NAMALWA (cell line): ENCODE measurements at places on chromosomes 7 and 10.

GRCh38 chr10:16184906-16185305, 251.9 kb upstream of the PTER start:
- no peak for DNase-seq

DNA sequence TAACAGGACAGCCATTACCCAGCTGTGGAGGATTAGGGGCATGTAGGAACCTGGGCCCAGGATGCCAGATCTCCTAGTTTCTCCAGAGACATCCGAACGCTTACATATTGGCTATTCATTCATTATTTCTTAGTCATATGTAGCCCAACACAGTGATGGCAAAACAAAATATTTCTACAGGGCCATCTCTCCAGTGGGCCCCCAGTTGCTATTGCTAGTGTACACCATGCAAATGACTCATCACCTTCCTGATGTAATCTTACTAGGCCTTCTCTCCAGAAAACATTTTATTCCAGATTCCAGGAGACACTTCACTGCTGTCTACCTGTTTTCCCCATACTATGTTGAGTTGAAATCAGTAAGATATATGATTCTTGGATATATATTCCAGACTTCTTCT, 201.7 kb downstream of the PLXDC2 start:
- DNase-seq: no peak

DNA sequence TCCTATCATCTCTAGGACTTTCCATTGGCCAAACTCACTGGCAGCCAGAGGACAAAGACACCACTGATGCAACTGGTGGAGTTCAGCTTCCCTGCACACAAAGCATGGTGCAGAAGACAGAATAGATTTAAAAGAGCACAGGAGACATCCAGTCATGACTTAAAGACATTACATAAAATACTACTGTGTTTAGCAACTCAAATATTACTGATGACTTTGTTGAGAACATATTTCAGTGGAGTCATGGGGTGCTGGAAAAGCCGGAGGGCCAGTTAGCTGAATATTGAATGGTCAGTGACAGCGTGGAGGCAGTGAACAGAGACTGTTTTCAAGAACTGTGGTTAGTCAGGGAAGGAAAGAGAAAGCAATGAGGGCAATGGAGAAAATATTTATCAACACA, 296.3 kb upstream of the NRP1 start:
- no peak for DNase-seq

DNA sequence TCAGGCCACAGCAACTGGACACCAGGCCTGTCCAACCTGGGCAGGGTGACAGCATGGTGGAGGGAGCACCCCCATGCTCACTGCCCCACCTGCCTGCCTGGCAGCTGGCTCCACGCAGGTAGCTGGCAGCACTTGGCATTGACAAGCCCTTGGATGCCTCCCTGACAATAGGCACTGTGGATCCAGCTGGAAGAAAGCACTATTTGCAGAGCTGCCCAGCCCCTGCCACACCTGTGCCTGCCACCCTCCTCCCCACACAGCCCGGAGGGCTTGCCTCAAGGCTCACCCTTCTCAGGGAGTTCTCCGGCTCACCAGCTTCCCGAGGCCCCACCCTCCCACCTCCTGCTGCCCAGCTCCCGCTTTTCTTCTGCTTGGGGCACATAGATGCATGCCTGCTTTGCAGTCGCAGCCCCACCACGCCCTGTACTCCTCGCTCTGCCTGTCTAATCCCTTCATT, 160.1 kb downstream of the NEURL1 start:
- DNase-seq: no peak

- DNase-seq: no peak
These were observed 168.0 kb upstream of the RHEB start for GRCh38 chr7:151687523-151688235.

DNA sequence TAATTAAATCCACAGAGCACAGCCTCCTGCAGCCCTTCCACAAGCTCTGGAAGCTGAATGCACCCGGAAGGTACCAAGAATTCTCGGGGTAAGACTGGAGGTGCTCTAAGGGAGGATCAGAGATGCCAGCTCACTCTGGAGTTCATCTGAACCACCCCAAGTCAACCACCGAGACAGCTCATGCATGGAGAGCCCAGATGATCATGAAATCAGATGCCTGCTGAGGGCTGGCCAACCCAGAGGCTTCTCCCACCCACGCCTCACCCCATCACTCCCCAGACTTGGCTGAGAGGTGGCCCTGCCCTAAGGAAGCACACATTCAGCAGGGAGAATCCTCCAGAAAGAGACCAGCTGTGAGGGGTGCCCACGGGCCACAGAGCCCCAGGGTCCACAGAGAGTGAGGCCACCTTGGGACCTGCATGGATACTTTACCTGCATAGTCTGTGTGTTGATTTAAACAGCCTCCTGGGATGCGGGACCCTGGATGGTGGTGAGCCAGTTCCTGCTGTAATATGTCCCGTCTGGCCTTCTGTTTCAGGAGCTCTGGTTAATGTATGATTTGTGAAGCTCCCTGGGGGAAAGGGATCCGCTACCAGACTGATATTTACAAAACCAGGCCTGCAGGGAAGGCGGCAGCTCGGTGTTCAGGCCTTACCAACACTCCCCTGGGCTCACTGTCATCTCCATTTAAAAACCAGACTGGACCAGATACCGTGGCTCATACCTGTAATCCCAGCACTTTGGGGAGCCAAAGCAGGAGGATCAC, 64.9 kb downstream of the INSIG1 start:
- DNase-seq: no peak

GRCh38 chr10:69913606-69914382, 112.1 kb downstream of the COL13A1 start:
- no peak for DNase-seq

GRCh38 chr7:31925753-31926454, 144.3 kb downstream of the PDE1C start:
- DNase-seq: no peak

- DNase-seq: no peak
These were observed 10.6 kb downstream of the VIM start for GRCh38 chr10:17238445-17239291.

- no peak for DNase-seq
These were observed 219.4 kb downstream of the ABCA13 start for GRCh38 chr7:48390388-48391327.

- peak; percentile 11 for DNase-seq
These were observed 47.3 kb downstream of the PIP4K2A start for GRCh38 chr10:22667093-22667480.

DNA sequence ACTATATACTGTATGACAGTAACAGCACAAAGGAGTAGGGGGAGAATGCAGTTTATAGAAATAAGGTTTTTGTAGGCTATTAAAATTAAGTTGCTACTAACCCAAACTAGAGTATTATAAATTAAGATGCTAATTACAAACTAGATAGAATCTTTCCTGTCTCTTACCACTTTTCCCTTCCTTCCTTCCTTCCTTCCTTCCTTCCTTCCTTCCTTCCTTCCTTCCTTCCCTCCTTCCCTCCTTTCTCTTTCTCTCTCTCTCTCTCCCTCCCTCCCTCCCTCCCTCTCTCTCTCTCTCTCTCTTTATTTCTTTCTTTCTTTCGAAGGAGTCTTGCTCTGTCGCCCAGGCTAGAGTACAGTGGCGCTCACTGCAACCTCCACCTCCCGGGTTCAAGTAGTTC, 36.4 kb upstream of the BRAF start:
- no peak for DNase-seq

GRCh38 chr7:1403638-1404459, 55.4 kb downstream of the MICALL2 start:
- no peak for DNase-seq

DNA sequence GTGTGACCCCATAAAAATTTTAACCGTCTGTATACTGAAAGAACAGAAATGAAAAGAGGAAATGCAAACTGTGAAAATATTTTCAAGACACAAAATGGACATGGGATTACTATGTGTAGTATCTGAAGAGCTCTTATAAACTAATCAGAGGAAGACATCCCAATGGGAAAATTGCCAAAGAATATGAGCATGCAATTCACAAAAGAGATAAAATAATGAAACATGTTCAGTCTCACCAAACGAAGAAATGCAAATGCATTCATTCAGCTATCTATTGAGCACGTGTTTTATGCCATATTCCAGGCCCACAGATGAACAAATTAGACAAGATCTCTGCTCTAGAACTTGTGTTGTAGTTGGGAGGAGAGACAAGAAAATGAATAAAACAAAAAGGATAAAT, 63.2 kb downstream of the NHLRC2 start:
- DNase-seq: no peak

DNA sequence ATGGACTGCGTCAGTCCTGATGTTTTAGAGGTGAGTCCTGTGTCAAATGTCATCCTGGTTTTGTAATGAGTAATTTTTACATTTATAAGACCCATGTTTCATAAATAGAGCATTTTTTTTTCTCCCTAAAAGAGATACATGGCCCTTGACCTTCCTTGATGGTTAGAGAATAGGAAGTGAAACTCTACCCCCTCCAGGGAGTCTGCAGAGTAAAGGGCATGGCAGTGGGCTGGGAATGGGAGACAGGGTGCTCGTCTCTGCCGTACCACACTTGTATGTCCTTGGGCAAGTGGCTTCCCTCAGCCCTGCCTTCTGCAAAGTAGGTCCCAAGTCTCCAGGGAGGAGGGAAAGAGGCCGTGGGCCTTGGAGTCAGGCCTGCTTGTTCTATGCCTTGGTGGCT, 63.9 kb downstream of the WDFY4 start:
- no peak for DNase-seq
